NCI-H1092 treated with DMSO at 0.1 percent for 48 hours (cell line): ENCODE measurements at places on chromosomes 7 and 10.

- DNase-seq, result peak; percentile 58
These were observed 60.9 kb downstream of the ARMC3 start for GRCh38 chr10:22988581-22989360.

GRCh38 chr10:93820434-93820833 lies 62.7 kb downstream of the LGI1 start:
- no peak for DNase-seq

GRCh38 chr7:112970771-112971170 lies 115.9 kb downstream of the GPR85 start:
- DNase-seq, result no peak

- DNase-seq, result no peak
These were observed 12.6 kb upstream of the PPP2R2D start for GRCh38 chr10:131888186-131888604.

DNA sequence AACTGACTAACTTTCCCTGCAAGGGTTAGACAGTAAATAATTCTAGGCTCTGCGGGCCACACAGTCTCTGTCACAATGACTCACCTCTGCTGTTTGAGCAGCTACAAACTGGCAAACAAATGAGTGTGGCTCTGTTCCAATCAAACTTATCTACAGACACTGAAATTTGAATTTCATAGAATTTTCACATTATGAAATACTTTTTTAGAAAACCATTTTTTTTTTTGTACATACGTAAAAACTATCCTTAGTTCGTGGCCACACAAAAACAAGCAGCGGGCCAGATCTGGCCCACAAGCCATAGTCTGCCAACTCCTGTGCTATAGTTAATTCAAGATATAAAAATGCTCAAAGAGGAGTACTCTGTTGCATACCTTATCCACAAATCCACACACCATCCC lies 32.6 kb downstream of the PIP4K2A start:
- no peak for DNase-seq

- DNase-seq, result no peak
These were observed 64.1 kb downstream of the TMEM168 start for GRCh38 chr7:112726076-112726475.

- no peak for DNase-seq
These were observed 34.3 kb downstream of the PLAC9 start for GRCh38 chr10:80166581-80167470.

GRCh38 chr10:49285232-49285631 lies 13.7 kb upstream of the C10orf71 start:
- DNase-seq, result no peak

DNA sequence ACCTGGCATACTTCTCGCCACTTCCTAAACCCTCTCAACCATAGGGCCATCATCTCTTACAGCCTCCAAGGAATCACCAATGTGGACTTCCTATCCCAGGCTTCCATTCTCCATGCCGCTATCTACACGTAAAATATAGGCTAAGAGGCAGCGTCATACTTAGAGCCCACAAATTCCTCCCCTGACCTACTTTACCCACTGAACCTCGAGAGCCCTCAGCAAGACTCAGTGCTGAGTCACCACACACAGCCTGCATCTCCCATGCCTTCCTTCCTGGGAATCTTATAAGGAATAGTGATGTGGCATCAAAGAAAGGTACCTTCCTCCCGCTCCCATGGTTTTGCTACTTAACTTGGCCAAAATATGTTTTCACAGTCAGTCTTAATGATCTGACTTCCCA lies 435.6 kb upstream of the NFE2L3 start:
- DNase-seq, result no peak

- no peak for DNase-seq
These were observed 528.9 kb upstream of the FZD8 start for GRCh38 chr10:36170943-36171501.

GRCh38 chr7:1103009-1103788 lies 15.3 kb downstream of the GPER1 start:
- no peak for DNase-seq

GRCh38 chr7:149302222-149302621 lies 40.2 kb downstream of the ZNF783 start:
- no peak for DNase-seq

DNA sequence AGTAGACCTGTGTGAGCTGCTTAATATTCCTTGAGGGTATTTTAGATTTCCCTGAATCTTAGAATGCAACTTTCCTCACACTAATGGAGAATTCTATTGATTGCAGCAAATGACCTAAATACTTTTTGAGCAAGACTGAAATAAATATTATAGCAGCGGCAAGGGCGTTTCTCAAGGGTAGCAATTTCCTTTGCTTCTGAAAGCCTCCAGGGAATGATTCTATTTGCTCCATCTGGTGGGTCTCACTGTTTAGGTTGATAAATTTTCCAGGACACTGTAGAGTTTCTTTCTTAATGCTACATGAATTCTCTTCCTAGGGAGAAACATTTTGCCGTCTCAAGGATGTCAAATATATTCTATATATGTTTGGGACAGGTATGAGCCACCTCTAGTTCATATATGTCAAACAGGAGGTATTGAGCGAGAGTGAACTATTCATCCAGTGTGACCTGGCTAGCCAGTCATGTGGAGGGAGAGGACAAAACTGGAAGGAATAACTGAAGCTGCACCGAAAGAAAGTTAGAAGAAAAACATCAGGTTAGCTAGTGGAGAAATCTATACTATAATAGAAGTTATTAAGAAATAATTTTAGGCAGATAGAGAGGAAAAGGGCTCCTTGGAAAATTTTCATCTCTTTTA lies 57.9 kb upstream of the FZD8 start:
- DNase-seq, result no peak

GRCh38 chr7:41199136-41199535 lies 503.8 kb downstream of the INHBA start:
- no peak for DNase-seq

DNA sequence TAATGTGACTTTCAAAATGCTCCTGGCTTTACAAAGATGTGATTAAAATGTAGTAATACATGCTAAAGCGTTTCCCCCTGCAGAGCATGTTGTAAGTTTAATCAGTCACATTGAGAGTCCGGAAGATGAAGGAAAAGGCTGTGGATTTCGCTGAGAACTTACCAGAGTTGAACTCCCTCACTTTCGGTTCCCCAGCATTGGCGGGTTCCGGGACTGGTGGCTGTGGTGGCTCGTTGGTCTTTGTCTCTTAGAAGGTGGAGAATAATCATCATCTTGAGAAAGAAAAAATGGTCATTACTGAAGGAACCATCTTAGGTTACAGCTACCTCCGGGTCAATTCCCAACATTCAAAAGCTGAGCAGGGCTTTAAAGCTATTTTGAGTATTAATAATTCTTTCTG lies 9.6 kb upstream of the NUPR2 start:
- DNase-seq, result no peak

DNA sequence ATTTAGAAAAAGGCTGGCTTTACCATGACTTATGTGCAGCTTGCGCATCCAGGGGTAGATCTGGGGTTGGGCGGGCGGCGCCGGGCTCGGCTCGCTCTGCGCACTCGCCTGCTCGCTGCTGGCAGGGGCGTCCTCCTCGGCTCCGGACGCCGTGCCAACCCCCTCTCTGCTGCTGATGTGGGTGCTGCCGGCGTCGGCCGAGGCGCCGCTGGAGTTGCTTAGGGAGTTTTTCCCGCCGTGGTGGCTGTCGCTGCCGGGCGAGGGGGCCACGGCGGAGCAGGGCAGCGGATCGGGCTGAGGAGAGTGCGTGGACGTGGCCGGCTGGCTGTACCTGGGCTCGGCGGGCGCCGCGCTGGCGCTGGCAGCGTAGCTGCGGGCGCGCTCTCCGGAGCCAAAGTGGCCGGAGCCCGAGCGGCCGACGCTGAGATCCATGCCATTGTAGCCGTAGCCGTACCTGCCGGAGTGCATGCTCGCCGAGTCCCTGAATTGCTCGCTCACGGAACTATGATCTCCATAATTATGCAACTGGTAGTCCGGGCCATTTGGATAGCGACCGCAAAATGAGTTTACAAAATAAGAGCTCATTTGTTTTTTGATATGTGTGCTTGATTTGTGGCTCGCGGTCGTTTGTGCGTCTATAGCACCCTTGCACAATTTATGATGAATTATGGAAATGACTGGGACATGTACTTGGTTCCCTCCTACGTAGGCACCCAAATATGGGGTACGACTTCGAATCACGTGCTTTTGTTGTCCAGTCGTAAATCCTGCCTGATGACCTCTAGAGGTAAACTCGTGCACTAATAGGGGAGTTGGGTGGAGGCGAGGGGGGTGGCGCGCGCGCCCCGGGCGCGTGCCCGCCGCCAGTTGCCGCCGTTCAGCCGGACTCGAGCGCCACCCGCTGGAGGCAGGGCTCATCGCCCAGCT lies at the start of gene HOXA5:
Gene HOXA5 (minus strand): TSS at position 659 of the 927 bp plus-strand sequence. CDS start 74 bp downstream, at position 585.
- peak; percentile 90 for DNase-seq

DNA sequence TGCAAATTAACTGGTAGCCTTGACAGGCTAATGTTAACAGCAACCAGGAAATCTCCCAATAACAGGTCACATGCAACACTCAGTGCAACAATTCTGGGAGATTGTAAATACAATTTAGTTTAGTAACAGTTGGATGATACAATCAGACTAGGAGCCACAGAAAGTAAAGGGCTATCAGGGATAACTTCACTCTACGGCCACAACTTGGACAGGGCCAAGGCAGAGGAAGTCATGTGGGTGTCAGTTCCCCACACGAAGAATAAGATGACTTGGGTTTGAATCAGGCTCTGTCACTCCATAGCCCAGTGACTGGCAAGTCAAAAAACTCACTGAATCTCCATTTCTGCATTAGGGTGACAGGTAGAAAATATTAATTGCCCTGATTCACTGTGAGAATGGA lies 217.3 kb upstream of the CCDC6 start:
- DNase-seq, result no peak

DNA sequence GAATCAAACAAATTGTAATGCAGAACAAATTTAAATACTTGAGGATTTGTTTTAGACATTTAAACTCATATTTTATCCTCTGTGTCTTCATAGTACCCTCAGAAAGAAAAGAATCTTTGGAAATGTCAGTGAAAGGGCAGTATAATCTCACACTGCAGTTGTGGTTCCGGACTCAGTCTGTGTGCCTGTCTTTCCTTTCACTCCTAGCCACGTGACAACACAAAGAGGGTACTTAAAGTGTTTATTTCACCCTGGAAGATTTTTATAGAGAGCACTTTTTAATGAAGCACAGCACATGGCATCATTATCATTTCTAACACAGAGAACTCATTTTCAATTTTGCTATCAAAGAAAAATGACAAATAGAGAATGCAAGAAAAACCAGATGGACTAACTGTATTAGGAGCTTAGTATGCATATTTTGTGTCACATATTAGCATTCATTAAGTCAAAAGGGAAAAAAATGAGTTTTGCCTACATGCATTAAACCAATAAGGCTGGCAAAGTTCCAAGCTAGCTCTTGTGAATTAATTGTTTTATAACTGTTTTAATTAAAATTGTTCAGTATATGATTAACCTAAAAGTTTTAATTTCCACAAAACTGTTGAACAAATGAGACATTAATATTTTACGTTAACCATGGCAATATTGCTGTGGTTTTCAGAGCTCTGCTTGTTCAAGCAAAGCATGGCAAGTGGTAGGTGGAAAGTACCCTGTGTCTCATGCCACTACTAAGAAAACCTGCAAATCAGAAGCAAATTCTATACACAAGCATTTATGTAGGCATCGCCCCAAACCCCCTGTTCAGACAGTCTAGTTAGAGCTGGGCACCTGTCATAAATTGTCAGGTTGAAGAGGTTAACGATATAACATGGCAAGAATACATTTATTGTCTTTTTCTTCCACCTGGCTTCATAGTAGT lies 65.9 kb downstream of the AUTS2 start:
- DNase-seq, result peak; percentile 27

DNA sequence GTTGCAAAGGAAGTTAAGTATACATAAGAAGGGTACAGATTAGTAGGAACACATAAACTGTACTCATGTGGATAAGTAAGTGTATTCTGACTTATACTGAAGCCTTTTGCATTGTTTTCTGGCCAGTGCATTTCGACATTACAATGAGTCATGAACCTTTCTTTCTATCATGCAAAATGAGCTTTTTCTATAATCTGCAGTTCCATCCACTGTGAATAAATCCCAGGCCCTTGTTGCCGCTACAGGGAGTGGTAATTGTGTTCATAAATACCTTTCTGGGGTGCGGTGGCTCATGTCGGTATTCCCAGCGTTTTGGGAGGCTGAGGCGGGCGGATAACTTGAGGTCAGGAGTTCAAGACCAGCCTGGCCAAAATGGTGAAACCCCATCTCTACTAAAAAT lies 858.3 kb downstream of the GRM8 start:
- no peak for DNase-seq

- peak; percentile 56 for DNase-seq
These were observed at the start of gene TMEM229A for GRCh38 chr7:124032369-124033094. TMEM229A (minus strand) TSS chr7:124033067; CDS start chr7:124033003, 64 bp downstream.
